NCI-H187 treated with DMSO at 0.1 percent for 48 hours (cell line): ENCODE measurements at places on chromosomes 7 and 10.

DNA sequence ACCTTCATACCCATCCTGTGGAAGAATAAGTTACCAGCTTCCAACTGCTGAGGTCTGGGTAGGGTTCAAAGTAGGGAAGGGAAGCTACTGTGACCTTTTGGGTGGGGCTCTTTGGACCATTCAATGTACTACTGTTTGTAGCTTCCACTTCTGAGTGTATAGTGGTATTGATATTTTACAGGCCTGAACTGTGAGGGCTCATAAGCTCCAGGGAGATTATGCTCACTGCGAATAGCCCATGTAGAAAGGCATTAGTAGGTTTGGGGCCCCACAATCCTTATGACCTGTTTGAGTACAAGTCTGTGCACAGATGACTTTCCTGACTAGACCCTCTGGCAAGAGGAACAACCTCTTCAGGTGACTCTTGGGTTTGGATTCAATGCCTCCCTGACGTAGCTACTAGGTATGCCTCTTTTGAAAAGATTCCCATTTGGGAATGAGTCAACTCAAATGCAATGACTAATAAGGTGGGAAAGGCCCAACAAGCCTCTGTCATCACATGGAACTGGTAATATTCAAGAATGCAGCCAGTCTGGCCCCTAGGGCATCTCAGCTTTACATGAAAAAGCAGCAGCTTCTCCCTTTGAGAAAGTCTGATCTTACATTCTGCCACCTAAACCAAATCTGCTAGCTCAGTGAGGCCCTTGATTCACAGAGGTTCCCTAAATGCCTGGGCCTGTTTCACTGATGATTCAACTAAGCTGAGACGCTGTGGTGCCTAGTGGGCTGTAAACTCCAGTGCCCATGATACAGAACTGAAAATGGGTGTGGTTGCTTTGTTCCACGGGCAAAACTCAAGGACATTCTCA, 79.8 kb downstream of the ABI1 start:
- no peak for DNase-seq

- no peak for DNase-seq
These were observed 4.6 kb downstream of the SORCS1 start for GRCh38 chr10:107159871-107160270.

GRCh38 chr7:120260111-120260510, 12.9 kb upstream of the KCND2 start:
- DNase-seq: no peak

GRCh38 chr7:155602750-155603149, 41.7 kb upstream of the RBM33 start:
- no peak for DNase-seq

DNA sequence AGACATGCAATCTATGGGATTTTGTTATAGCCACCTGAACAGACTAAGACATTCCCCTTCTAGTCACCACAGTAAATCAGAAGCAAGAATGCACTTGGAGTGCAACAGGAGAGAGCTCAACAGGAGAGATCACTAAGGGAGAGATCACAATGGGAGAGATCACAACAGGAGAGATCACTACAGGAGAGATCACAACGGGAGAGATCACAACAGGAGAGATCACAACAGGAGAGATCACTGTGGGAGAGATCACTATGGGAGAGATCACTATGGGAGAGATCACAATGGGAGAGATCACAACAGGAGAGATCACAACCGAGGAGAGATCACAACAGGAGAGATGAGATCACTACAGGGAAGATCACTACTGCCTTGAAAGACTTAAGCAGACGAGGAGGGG, 238.5 kb upstream of the PITRM1 start:
- DNase-seq: no peak

- no peak for DNase-seq
These were observed 645.7 kb downstream of the DNAJB9 start for GRCh38 chr7:109215341-109215740.

GRCh38 chr7:120865191-120865981, 7.4 kb upstream of the TSPAN12 start:
- DNase-seq: no peak

GRCh38 chr10:112671743-112672142, 224.7 kb downstream of the VTI1A start:
- no peak for DNase-seq

DNA sequence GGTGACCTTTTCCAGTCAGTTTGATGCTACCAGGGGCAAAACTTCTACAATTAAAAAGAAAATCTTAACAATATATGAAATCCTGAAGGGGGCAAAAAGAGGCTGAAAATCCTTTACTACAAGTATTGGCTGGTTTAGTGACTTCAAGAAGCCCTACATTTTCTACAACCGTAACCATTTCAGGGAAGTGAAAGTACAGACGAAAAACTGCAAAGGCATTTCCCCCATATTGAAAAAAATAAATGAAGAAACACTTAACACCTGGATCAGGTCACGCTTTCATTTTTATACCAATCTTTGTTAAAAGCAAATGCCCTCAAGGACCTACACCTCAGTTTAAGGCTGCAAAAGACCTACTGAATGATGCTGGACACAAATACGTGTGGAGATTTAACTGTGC, 38.6 kb downstream of the IL6 start:
- no peak for DNase-seq

DNA sequence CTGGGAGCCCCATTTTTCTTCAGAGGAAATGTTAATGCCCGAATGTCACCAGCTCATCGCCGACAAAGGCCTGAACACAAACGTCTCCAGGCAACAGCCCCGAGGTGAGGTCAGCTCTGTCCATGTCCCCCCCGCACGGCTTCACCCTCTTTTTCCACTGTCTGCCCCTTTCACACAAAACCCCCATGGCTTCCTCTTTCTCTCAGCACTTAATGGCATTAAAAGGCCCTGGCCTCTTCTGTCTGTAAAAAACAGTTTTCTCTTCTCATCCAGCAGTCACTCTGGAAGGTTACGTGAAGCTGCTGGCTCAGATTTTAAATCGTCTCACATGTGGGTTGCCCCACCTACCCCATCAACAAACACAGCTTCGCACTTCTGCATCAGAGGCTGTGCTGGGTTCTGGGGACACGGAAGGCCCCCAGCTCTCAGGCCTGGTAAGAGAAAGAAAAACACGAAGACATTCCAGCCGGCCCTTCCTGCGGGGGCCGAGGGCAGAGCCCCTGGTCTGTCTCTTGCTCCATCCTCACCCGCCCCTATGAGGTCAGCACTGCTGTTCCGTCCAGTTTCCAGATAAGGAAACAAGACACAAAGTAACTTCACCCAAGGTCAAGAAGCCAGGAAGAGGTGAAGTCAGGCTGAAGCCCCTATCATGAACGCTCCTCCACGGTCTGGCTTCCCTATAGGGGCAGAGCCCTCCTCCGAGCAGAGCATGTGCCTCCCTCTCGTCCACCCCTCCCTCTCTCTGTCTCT, 91.1 kb upstream of the PDGFA start:
- DNase-seq: no peak

DNA sequence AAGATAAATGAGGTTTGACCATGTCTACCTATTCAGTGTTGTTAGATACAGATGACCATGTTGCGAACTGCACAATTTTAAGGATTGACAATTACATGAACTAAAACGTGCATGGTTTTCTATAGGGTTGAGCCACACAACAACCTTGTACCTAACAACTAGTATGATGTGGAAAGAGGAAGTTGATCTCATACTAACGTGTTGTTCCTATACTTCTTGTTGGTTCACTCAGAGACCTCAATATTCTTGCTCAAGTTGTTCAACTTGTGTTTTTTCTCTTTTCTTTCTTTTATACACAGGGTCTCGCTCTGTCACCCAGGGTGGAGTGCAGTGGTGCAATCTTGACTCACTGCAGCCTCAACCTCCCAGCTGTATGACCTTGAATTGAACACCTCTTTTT, 6.1 kb upstream of the KEL start:
- DNase-seq: no peak

DNA sequence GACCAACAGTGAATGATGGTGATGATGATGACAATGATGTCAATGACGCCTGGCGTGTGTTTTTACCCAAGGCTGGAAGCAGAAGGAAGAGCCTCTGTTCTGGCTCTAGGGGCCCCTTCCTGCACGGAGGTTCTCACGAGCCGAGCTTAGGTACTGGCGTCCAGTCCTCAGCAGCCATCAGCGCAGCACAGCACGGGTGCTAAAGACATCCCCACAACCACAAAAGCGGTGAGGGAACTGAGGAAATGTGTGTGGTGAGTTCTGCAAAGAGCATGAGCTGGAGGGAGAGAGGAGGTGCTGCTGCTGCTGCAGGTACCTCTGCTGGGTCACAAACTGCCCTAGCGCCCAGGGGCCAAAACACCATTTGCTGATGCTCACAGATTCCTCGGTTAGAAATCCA, 81.6 kb downstream of the SFMBT2 start:
- no peak for DNase-seq

DNA sequence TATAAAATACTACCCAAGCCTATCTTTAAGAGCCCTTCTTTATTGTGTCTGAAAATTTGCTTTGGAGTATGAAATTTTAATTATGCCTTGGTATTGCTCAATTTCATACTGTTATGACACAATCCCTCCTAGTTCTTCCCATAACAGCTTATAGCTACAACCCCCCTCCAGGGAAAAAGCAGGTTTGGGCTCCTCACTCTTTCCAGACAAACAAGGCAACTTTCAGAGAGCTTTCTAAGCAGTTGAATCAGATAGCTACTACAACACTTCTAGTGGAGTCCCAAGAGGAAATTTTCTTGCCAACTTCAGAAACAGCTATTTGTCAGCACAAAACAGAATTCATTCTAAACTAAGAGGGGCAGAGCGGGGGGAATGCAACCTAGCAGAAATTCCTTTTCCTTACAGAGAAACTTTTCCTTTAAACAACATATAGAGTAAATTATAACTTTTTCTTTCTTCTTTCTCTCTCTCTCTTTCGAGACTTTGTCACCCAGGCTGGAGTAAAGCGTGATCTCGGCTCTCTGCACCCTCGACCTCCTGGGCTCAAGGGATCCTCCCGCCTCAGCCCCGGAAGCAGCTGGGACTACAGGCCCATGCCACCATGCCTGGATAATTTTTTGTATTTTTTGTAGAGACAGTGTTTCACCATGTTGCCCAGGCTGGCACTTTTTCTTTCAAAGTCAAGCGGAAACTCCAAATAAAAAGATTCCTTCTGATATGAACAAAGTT, 26.0 kb upstream of the JMJD1C start:
- no peak for DNase-seq

DNA sequence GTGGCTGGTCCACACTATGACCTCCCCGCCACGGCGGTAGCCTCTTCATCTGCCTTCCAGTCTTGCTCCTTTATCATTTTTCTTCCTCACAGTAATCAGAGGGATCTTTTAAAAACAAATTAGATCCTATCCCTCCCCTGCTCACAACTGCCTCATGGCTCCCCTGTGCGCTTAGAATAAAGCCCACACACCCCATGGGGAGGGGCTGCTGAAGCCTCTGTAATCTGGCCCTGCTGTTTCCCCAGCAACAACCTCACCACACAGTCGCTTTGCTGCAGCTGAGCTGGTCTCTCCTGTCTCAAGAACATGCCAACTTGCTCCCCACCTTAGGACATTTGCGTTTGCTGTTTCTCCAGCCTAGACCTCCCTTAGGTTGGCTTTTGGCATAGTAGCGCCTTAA, 41.0 kb downstream of the SP8 start:
- DNase-seq: no peak

DNA sequence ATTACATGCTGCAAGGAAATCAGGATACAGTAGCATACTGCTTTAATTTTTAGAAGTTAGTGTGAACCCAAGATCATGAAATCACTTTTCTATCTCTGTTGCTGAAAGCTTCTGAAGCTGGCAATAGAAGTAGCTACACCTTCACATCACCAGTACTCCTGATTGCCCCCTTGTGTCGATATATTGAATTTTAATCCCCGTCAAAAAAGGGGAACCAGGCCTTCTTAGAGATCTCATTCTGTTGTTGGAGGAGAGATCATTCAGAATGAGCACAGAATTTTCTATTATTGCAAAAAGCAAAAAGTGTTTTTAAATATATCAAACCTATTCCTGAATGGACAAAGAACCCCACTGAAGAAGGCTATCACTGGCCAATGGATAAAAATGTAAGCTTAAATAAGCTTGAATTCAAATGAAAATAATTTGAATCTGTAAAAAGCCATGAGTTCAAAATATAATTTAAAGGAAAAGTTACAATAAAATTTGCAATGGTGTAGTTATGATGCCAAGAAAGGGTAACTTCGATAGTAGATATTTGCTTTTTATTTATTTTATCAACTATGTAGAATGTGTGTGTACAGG, 39.7 kb upstream of the TEX47 start:
- DNase-seq: peak; percentile 10

DNA sequence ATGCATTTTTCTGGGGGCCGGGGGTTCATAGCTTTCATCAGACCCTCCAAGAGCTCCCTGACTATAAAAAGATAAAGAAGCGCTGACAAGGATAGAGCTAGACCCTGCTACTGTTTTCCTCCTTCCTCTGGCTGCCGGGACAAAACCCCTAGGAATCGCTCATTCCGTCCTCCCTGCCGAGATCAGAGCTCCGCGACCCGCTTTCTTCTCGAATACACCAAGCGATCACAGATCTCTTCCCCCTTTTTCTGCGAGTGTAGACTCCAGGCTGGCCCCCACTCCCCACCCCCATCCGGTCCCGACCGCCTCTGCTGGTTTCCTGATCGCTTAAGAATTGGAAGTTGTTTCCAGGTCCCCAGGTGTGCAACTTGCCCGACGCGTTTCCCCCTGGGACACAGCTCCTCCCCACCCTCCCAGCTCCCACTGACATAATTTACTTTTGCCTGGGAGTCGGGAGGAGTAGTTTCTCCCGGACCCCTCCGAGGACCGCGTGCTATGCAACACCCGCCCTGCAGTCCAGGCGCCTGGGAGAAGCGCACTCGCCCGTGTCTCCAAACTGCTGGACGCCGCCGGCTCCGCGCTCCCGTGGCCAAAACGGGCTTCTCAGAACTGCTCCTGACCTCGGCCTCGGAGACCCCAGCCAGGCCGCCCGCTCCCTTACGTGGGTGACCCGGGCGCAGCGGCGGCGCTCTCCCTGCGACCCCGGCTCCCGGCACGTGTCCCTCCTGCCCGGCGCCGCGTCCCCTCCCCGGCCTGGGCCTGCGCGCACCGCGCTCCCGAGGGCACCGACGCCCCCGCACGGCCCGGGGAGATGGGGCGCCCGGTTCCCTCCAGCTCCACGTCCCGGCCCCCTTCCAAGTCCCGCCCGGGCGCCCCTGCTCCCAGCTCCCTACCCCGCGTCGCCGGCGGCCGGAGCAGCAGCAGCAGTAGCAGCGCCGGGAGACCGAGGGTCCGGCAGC, 552 bp downstream of the IL15RA start:
- no peak for DNase-seq

DNA sequence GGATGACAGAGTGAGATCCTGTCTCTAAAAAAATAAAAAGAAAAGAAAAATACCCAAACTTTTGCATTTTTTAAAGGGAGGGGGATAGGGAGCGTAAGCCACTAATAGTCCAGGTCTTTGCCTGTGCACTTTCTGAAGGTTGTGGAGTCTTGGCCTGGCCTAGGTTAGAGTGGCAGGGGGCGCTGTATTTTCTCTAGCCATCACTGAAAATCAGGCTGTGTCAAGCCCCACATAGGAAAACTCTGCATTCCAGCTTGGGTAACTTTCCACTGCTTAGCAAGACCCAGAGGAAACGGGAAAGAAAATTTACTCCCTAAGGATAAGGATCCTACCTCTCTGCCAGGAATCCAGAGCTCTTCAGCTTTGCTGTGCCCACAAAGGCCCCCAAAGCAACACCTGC, 10.5 kb upstream of the PAX4 start:
- DNase-seq: no peak

- no peak for DNase-seq
These were observed 735.2 kb upstream of the ANKRD30A start for GRCh38 chr10:36390221-36390620.
